ENCODE measurements at places on chromosomes 7 and 10. TPM values are rescaled to one million over a fixed set of nuclear protein-coding genes. Genes with fewer than 3 reads are reported as not detected.

Gene EZH2
- total RNA-seq, result 14.9 TPM

Gene ANKRD22
- total RNA-seq, result not detected

Gene SERPINE1
- 328 TPM for total RNA-seq

DNA sequence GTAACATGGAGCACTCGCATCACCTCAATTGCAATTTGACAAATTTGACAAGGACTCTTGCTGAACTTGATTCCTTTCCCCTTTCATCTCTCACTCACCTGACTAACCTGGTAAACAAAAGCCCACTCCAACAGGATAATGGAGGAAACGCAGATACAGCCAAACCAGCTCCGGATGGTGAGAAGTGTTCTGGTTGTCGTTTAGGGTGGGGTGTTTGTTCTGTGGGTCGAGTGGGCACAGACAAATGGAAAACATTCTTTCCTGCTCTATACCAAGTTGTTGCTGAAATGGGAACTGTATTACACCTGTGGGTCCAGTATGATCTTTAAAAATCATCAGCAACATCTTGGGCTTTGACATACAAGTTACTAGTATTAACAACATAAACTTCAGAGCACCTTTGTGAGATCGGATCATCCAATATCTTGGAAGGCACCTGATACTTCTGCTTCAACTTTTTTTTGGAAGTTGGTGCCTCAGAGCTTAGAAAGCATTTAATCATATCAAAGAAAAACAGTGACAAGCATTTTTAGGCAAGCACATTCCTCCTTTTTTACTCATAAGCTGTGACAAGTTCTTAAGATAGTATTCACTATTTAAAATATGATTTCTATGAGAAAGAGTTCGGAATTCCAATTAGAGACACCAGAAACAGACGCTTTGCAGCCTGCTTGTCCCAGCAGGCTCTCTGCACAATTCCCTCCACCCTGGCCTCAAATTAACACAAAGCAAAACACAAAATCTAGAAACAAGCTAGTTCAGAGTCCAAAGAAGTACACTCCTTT is 58.1 kb downstream of the CCDC186 start:
- peaks cover 6% of the 10 kb centered on the region for H3K4me1 ChIP-seq
- H3K36me3 ChIP-seq, result peaks cover 15% of the 10 kb centered on the region
- H3K27me3 ChIP-seq, result peaks cover 16% of the 10 kb centered on the region
- no peak overlapping the region for H3K4me3 ChIP-seq
- DNase-seq, result no peak
- no peak overlapping the region for H3K27ac ChIP-seq
